Effector CD4-positive, alpha-beta T cell (primary cell): ENCODE measurements at places on chromosomes 2 and 18.

DNA sequence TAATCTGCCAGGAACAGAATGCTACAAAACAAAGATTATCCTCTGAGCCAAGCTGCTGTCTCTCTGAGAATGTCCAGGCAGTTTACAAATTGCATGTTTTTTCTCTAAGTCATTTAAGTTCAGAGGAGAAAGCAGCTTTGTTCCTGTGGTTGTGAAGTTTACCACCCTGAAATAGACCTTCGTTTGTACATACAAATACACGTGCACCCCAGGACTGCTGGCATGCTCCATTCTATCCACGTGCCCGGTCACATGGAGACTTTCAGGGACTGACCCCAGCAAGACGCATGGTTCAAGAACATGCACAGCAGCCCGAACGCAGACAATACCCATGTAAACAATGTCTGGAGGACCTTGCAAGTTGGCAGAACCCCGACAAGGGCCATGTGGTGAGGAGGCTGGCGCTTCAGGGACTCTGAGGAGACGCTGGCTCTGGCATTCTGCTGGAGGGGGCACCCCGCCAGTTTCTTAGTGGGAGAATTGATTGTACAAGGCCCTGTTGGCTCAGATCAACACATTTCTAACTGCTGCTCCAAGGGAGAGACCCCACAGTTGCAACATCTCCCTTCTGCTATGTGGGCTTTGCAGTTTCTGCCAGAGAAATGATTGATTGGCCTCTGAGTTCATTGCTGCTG is 33.3 kb downstream of the FAM178B start:
- DNase-seq: no peak

GRCh38 chr2:84641021-84641420 is 124.7 kb downstream of the DNAH6 start:
- DNase-seq: no peak

- no peak for DNase-seq
These were observed 255.5 kb downstream of the RIT2 start for GRCh38 chr18:42860011-42860410.

DNA sequence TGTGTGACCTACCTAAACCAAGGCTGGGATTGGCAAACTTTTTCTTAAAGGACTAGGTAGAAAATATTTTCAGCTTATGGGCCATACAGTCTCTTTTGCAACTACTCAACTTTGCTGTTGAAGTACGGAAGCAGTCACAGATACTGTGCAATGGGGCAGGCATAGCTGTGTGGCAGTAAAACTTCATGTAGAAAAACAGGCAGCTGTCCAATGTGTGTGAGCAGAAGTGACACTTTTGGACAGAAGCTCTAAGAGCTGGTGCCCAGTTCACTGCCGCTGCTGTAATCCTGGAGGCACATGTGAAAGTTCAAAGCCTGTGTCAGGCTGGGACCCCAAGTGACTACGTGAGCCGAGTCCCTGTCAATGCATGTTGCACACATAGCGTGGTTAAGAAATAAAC is 46.7 kb downstream of the MAPK4 start:
- DNase-seq: no peak

DNA sequence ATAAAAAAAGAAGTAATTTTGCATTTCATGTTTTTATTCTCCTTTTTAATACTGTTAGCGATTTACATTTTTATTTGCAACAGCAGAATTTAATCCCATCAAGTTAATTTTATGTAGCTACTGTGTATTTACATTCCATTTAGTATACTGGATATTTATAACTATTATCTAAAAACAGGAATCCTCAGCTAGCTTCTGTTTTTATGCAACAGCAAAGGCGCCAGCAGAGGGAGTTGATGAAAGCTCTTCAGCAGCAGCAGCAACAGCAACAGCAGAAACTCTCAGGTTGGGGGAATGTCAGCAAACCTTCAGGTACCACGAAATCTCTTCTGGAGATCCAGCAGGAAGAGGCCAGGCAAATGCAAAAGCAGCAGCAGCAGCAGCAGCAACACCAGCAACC is 26.2 kb upstream of the SNORC start:
- DNase-seq: no peak

DNA sequence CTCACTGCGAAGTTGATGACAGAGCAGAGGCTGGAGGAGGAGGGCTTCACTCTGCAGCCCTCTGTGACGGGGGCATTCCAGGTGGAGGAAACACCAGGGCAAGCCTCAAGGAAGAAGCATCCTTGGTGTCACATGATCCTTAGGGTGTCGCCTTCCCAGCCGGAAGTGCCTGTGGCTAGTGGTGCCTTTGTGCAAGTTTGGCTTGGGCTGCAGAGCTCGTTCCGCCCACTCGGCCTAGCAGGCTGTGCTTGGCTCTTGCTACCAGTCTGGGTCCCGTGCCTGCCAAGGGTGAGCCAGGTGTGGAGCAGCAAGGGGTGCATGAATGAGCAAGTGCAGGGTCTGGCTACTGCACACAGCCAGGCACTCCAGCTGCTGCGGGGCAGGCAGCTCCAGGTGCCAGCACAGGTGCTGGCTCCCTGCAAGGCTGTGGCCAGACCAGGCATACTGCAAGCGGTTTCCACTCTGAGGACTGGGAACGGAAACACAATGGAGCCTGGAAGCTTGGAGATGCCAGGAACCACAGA is 325.3 kb upstream of the SMIM21 start:
- DNase-seq: no peak

DNA sequence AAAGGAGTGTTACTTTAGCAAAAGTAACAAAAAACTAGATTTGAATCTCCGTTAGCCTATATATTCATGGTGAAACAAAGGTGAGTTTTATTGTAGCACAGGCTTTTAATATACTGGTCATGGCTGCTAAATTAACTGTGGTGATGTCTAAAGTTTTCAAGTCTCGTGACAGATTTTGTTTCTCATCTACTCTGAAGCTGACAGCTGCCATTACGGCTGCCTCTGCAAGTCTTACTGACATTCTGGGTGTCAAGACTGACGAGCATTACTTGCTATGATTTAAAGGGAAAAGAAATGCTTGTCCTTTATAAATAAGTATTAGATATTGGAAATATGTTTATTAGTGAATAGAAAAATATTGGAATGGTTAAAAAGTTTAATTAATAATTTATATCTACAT is 207.7 kb downstream of the DSEL start:
- no peak for DNase-seq

DNA sequence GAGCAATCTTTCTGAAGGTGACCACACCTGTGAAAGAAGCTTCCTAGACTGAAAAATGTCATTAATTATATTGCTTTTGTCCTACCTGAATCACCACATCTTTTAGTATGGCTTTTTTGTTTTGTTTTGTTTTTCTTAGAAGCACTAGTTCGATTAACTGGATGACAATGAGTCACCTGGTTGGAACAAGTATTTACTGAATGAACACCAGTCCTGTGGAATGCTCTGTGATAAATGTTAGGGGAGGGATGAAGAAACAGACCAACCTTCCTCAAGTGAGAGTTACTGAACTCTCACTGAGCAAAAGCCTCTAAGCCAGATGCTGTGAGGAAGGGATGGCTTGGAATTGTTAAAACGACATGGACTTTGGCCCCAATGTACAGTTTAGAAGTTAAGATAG is 26.8 kb upstream of the DCC start:
- no peak for DNase-seq

DNA sequence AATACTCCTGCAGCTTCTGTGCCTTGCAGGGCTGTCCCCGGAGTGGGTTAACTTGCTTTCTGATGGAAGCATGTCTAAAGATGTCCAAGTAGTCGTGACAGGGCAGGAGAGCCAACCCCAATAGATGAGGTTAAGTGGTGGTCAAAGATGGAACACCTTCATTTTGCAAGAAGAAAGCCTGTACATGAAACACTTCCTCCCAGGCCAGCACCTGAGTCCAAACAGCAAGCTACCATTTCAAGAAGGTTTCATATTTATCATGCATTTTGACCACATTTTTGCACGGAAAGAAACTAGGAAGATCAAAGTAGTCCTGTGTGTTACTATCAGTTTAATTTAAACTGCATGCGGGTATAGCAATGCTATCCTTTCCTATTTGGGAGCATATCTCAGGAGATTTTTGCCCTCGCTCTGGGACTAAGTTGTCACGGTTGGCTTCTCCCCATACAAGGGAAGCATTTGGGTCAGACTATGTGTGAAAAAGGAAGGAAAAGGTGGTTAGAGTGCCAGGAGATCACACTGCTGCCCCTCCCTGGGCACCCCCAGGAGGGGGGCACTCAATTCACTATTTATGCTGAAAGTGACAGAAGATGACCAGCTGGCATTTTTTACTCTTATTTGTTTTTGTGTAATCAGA is 187.6 kb downstream of the ZNF521 start:
- no peak for DNase-seq

- peak; percentile 28 for DNase-seq
These were observed 3.2 kb downstream of the TEKT4 start for GRCh38 chr2:94874277-94874997.

- DNase-seq: no peak
These were observed 381.8 kb upstream of the NRXN1 start for GRCh38 chr2:51413726-51414125.

GRCh38 chr2:147739508-147739907 is 105.3 kb upstream of the ACVR2A start:
- no peak for DNase-seq

DNA sequence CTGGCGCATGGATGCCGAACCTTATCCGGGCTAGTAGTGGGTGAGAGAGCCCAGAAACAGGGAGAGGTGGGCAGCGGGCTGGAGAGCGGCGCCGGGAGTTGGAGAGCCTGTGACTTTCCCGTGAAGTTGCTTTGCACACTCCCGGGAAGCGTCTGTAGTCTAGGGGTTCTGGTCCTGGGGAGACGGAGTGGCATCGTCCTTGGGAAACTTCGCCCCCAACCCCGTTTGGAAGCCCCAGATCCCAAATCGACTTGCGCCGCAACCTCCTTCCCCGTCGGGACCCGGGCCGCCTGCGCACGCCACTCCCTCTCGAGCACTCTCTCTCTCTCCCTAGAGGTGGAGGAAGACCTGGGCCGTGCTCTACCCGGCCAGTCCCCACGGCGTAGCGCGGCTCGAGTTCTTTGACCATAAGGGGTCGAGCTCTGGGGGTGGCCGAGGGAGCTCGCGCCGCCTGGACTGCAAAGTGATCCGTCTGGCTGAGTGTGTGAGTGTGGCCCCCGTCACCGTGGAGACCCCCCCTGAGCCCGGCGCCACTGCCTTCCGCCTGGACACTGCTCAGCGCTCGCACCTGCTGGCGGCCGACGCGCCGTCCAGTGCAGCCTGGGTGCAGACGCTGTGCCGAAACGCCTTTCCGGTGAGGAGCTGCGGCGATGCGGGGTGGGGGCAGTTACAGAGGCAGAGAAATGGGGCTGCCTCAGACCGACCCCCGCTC is 456 bp downstream of the DOK1 start:
- peak; percentile 24 for DNase-seq

DNA sequence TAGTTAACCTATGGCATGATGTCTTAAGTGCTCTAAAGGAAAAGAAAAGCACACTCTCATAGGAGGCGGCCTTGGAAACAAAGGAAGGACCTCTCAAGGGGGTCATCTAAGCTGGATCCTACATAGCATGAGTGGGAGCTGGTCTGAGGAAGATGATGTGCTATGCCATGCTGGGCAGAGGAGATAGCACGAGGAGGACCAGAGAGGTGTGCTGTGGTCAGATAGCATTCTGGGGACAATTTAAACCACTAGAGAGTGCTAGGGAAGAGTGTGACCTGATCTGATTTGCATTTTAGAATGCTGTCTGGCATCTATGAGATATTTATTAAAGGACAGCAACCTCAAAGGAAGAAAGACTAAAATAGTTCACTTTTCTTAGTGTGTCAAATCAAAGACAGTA is 910.1 kb upstream of the CELF4 start:
- DNase-seq: no peak

DNA sequence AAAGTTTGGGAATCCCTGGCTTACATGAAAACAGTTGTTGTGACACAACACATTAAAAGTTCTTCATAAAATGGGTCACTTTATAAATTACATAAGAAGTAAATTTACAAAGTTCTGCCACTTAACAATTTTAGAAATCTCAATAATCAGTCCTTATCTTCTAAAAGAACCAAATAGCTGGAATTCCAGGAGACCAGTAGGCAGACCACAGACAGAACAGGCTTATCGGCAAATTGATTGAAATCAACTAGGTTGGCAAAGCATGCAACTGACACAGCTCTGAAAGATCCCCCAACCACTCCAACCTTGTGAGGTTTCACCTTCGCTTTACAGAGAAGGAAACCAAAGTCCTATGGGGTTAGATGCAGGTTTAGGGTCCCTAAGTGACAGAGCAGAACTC is 103.0 kb downstream of the DNER start:
- DNase-seq: no peak

DNA sequence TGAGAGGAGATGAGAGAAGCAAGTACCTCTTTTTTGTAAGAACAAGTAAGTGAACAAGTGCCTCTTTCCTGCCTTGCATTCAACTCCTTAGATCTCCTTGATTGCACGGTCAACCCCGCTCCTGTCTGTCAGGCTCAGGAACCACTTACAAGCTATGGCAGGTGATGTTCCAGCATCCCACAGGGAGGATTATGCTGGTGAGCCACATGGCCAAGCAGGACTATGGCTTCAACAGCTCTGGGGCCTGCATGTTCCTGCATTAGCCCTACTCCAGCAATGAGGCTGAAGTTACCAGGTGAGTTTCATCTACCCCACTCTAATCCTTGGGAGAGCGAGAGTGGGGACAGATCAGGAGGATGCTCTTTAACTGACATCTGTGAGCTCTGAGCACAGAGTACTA is 29.5 kb downstream of the TTC32 start:
- DNase-seq: no peak

DNA sequence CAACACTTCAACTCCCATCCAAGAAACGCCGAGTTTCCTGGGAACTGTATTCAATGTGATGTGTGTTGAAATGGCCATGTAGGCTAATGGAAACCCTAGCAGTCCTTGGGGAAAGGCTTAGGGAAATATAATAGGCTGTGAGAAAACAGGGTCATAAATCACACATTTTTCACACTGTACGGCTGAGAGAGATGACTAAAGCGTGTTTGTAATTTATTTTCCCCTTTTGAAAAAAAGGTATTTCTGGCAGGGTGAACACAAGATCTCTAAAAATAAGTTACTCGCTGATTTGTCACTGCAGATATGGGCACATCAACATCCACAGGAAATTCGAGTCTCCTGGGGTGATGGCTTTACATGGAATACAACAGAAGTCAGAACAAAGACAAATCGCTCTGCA is 109.6 kb upstream of the ST6GAL2 start:
- no peak for DNase-seq

DNA sequence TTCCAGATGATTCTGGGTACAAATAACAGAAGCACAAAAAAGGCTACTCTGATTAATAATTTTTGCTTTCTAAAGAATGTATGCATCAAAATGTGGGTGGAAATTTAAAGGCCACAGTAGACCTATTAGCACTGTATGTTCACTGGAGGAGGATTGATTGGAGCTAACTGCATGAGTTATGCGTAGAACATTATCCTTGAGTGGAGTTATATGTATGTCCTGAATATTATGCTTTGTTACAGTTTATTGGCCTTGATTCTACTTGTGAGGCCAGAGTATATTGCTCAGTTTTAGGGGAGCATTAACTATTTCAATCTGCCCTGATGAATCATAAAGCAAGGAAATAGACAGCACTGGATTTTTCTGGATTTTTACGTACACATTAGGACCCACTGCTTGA is 87.9 kb downstream of the CDCA7 start:
- no peak for DNase-seq

GRCh38 chr2:176781570-176782217 is 430.9 kb upstream of the HNRNPA3 start:
- DNase-seq: no peak

- no peak for DNase-seq
These were observed 125.0 kb upstream of the CD226 start for GRCh38 chr18:70072678-70073077.
